CD4-positive, alpha-beta T cell treated with Interleukin-4 for 4 hours (primary cell): ENCODE measurements at places on chromosomes 2 and 18.

DNA sequence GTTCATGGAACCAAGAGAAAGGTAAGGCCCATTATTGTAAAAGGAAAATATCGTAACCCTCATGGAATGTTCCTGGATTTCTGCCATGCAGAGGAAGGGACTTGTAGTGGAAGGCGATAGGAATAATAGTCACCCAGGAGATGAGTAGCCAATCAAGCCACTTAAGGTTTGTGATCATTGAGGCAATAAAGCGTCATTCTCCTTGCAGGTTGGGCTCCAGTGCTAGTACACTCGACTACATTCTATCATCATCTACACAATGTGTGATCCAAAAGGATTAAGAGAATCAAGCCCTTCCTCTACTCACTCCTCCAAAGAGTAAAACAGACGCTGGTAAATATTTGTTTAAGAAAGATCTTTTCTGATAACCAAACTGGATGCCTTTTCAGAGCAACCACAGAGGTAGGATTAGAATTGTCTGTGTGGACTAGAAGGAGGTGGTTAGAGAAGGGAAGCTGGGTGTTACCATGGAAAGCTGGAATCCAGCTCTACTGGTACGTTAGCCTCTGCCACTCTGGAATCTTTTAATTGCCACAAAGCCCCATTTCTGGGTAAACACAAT is 245.7 kb downstream of the IKZF2 start:
- DNase-seq = no peak

DNA sequence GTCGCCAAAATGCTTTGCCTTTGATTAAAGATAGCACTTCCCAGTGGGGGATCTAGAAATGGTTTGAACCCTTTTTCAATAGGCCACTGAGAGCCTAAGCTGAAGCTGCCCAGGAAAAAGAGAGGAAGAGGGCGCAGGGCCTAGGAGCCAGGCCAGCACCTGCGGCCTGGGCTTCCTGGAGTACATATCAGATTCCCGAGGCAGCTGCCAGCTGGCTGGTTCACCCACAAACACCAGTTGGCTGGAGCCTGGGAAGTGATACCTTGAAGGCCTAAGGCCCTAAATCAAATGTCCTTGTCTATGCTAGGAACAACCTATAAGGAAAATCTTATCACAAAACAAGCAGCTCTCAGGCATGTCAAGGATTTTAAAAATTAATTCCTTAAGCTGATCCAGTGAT is 37.1 kb downstream of the ANKRD44 start:
- DNase-seq = no peak

DNA sequence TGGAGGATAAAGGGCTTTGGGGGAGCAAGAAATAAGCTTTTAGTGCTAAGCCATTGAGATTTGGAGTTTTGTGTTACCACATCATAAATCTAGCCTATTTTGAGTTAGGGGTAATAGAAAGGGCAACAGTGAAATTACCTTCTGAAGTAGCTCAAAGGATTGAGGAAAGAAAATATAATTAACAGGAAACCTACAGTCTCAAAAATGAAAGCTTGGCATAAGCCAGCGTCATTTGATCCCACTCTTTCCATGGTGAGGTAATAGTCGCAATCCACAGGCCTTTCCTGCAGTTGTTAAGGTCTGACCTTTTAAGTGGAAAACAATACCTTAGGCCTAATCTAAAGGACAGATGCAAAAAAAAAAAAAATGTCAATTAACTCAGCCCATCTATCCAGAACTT is 182.7 kb downstream of the UXS1 start:
- no peak for DNase-seq

GRCh38 chr2:16853088-16853487 is 187.5 kb upstream of the CYRIA start:
- no peak for DNase-seq

DNA sequence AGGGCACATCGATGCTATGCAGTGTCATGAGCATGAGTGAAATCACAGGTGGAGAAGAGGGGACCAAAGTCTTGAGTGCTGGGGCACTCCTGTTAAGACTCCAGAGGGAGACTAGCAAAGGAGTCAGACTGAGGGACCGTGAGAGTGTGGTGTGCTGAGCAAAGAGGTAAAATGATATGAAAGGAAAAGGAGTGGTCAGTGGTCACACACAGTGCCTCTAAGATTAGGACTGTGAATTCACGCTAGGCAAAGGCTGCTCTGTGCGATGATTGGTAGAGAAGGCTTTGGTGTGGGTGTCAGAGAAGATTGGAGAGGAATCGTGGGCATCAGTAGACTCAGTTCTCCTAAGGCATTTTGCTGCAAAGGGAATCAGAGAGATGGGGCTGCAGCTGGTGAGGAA is 12.8 kb downstream of the SOCS6 start:
- no peak for DNase-seq

DNA sequence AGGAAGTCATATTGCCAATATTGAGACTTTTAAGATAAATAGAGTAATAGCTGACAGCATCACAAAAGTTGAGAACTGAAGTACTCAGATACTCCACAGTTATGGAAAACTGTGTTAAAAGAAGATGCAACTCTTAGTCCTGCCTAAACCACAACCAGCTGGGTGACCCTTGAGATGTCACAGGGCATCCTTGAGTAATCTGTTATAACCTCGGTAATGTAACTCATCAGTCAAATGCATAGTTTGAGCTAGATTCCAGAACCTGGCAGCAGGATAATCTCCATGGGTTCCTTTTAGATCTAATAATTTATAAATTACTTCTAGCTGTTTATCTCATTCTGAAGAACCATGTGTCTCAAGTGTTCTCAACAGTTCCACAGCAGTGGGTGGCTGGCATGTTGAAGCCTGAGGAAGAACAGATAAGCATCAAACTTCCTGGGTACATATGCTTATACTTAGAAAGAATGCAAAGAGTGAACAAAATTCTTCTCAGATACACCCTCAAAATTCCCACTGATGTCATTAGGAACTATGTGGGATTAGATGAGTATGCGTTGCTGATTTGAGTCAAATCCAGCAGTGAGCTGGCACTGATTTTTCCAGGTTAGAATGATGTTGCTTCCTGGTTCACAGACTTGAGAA is 304.1 kb upstream of the ERBB4 start:
- no peak for DNase-seq

- no peak for DNase-seq
Observed at GRCh38 chr2:214574084-214574781, 163.4 kb downstream of the VWC2L start.

DNA sequence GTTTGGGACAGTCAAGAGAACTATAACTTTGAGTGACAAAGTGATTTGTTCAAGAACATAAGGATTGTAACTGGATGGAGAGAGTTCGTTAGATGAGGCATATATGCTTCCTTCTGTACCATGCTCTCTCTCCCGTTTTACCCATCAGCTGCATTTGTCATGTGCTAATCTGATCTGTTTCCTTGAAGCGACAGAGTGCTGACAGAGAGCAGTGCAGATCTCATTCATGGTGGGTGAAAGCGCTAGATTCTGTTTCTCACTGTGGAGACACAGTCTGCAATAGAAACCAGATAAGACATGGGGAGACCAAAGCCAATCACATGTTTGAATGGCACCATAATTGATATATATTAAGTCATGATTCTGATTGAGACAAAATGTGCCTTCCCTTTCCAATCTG is 456.6 kb upstream of the CELF4 start:
- no peak for DNase-seq

DNA sequence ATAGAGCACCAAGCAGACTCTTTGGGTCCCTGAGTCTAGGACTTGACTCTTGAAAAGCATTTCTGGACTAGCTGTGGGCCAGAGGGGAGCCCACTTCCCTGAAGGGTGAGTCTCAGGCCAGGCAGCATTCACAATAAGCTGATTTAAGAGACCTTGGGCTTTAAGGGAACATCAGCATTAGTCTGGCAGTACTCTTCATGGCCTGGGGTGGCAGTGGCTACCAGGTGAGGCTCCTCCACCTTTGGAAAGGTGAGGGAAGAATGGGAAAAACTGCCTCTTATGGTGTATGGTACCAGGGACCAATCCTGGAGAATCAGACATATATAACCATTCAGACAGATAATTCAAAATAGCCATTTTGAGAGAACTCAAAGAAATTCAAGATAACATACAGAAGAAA is 599.9 kb upstream of the POU3F3 start:
- no peak for DNase-seq

- DNase-seq = no peak
Observed at GRCh38 chr2:44009136-44009735, 13.4 kb upstream of the LRPPRC start.

- no peak for DNase-seq
Observed at GRCh38 chr18:35618696-35619095, 37.2 kb downstream of the GALNT1 start.

DNA sequence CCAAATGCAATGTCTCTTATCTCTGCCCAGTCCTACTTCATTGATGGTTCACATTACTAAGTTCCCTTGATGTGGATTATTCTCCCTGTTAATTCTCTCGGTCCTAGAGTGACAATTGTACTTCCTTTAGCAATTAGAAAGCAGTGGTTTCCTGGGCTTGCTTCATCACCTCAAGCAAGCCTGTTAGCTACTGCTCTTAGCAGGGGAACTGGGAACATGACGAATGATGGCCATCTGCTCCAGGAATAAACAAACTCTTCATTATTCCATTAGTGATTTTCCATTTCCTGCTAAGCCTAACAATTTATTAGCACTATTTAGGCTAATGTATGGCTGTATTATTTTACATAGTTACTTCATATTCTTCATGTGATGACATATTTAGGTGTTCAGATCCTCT is 331.8 kb downstream of the MTX2 start:
- DNase-seq = no peak

DNA sequence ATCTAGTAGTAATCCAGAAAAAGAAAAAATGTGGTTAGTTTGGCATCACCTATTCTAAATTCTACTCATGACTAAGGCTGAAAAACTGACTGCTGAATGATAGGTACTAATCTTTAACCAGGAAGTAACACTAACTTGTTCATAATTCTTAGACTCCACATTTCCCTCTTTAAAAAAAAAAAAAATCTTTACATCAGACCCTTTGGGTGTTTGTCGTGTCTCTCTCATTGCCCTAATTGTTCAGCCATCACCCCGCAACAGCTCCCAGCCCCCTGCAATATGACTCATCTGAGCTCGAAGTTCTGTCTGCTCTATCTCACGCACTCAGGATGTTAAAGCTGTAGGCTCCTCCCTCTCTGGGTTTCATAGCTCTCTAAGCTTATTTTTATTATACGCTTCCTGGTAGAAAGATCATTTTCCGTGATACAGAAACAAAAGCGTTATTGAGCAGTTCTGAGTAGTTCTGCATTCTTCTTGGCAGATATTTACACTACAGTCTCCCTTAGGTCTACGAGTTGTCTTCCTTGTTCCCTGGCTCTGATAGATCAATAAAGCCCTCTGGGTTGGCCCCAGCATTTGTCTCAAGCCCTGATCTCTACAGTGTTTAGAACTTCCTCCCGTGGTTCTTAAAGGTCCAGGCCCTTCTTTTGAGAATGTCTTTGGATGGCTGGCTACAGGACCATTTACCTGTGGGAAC is 95.6 kb downstream of the TNFRSF11A start:
- DNase-seq = peak; percentile 84

- no peak for DNase-seq
Observed at GRCh38 chr2:207881902-207882301, 112.2 kb upstream of the FZD5 start.

DNA sequence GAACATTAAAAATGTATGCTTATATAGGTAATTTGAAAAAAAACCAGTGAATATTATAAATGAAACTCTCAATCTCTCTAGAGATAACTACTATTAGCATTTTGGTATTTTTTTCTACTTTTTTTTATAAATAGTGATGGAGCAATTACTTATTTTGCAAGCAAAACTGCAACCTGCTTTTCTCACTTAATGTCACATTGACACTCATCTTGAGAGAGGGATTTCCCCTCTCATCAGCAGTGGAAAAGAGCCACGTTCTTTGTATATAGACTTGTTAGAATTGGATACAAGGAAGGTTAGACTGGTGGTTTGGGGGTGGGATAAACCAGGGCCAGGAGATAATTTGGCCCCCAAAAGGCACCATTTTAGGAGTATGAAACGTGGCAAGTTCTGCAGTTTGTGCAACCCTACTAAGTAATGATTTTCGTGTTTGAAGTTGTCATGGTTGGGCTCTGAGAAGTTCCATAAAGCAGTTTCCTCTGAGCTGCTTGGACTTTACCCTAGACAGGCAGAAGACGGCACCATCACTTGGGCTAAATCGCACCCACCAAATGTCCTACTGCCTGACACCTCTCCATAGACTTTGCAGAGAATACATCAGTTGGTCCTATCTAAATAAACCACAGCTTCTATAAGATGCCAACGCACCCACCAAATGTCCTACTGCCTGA is 194.0 kb downstream of the ACTR3 start:
- no peak for DNase-seq

GRCh38 chr2:7333189-7333765 is 416.1 kb downstream of the RNF144A start:
- DNase-seq = no peak

DNA sequence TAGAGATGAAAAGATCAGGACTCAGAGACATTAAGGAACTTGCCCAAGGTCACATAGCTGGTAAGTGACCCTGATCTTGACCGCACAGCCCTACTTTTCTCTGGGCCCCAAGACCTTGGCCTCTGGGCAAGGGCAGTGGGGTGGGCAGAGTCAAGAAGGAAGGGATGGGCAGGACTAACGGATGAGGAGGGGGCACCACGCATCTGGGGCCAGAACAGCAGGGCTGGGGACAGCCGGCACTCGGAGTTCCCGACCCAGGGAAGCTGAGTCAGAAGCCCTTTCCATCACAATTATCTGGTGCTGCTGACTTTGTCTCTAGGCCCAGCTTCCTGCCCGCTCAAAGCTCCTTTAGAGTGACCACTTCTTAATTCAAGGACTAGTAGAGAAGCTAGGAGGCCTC is 14.4 kb downstream of the CFAP65 start:
- DNase-seq = no peak

DNA sequence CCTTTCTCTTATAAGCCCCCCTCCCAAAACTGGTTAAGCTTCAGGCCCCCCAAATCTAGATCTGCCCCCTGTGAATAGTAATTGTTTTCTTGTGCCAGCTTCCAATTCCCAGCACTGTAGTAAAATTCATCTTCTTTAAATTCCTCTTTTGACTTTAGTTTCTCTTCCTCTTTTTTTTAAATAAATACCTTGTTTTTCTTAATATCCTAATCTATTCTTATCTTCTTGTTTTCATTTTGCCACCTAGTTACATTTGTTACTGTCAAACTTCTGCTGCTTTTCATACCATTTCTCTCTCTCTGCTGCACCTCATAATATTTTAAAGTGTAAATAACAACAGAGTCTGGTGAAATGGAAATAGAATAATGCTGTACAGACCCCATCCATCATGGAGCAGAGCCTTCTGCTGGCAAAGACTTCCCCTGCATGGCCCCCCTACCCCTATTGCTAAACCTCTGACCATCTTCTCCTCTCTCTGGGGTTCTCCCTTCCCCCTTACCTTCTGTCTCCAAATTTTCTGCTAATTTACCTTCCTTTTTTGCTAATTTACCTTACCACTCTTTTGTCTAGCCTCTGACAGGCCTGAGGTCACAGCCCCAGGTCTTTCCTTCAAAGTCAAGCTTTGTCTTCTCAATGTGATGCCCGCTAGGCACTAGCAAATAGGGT is 94.9 kb upstream of the PAPOLG start:
- no peak for DNase-seq

DNA sequence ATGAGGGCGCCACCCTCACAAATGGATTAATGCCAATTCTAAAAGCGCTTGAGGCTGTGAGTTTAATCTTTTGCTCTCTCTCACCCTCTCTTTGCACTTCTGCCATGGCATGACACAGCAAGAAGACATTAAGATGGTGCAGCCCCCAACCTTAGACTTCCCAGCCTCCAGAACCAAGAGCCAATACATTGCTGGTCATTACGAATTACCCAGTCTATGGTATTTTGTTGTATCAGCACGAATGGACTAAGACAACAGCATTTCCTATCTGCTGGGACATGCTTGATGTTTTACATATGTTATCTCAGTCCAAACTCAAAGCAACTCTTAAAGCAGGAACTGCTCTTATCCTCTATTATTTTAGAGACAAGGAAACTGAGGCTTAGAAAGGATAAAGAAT is 222.9 kb downstream of the STK39 start:
- DNase-seq = no peak
